AG09319 (cell line): ENCODE measurements at places on chromosomes 12 and 14.

- no peak for DNase-seq
Measured at GRCh38 chr12:87612996-87613395, 416.2 kb downstream of the C12orf50 start.

GRCh38 chr14:61051051-61051450 lies 70.0 kb downstream of the SLC38A6 start:
- DNase-seq, result no peak

DNA sequence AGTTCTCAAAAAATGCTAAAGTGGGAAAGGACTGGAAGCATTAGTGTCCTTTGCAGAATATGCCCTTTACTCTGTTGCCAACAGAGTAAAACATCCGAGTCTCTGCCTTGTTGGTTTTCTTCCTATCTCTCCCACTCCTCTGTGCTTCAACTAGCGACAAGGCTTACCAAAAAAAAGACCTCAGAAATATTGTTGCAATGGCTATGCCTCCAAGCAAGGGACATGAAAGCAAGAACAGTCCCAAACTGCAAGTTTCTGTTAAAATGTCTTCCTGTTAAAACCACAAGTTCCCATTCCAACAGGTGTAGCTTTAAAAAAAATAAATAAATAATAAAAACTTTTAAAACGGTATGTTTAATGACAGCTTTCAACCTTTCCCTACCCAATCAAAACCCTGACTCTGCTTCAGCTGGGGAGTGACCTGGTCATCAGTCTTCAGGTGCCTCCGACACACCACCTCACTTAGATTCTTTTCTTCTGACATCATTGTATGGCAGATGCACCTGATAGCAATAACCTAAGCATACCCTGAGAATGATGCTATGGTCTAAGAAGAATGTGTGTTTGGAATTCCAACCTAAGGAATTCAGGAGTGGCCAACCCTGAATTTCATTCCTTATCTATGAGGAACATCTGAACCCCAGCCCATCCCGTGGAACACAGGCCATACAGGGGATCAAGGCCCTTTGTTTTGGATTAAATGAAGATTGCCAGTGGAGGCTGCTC lies 81.0 kb downstream of the RPS29 start:
- DNase-seq, result no peak

DNA sequence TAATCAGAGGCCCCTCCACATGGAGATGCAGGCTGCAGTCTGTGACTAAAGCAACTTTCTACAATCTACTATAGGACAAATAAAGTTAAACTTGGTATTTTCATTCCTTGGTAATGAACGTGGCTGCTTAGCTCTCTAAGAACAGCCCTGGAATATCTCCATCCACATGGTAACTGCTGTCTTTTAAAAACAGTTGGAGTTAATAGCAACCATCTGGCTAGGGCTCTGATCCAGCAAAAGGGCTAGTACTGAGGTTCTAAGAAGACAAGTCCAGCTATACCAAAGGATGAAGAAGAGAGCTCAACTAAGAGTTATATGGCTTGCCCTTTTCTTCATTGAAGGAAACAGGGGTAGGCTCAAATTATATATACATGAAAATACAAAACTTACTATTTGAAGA lies 920.1 kb downstream of the FLRT2 start:
- DNase-seq, result peak; percentile 15

DNA sequence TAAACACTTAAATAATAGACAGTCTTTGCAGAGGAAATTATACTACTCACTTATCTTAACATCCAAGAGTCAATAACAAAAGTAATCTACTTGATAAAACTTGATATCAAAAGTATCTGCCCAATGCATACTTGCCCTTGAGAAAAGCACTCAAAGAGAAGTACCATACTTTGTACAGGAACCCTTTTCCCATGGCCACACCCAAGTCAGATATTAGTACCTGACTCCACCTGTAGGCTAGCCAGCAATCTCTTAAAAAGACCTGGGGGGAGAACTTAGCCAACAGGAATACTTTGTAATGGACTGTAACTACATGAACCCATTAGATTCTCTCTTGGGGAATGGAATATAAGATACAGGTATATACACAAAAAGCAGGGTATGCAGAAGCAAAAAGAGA lies 99.6 kb upstream of the HECTD1 start:
- no peak for DNase-seq

DNA sequence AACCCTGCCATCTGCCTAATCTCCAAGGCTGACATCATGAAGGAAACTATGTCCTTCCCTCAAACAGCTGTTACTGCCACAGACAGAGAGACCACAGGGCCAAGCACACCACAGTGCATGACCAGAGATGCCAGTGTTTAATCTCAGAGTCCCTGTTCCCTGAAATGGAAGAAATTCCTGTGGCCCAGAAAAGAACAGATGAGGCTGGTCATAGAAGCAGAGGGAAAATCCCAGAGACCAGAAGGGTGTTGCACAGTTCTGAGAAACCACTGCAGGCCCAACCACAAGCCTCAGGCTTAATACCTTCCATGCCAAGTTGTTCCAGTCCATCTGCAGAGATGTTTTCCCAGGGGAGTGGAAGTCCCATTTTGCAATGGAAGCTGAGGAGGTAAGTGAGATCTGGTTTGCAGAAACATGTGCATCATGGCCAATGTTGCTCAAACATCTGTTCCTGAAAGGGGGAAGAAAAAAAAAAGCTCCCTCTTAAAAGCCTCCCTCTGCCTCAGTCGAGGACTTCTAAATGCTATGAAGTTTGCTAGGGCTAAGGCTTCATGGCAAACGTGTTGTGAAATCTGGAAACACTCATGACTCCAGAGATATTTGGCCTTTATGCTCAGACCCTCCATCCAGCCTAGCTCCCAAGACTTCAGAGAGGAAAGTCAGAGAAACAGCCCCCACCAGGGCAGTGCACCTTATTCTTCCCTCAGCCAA lies 98.6 kb downstream of the SCARB1 start:
- DNase-seq, result peak; percentile 99

GRCh38 chr14:44412858-44413569 lies 94.1 kb downstream of the FSCB start:
- DNase-seq, result no peak

DNA sequence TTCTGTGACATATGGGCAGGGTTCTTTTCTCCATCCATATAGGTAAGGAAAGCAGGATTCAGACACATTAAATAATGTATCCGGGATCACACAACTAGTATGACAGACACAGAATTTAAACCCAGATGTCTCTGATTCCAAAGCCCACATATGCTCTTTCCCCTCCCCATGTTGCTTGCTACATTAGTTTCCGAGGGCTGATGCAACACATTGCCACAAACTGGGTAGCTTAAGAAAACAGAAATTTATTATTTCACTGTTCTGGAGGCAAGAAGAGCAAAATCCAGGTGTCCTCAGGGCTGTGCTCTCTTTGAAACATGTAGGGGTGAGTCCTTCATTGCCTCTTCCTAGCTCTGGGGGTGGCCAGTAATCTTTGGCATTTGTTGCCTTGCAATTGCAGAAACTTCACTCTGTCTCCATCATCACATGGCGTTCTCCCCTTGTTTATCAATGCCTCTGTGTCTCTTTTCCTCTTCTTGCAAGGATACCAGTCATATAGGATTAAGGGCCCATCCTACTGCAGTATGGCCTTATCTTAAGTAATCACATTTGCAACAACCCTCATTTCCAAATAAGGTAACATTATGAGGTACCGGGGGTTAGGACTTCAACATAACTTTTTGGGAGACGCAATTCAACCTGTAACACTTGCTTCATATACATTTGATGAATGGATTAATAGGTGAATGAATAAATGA lies 83.0 kb upstream of the CCND2 start:
- DNase-seq, result no peak

DNA sequence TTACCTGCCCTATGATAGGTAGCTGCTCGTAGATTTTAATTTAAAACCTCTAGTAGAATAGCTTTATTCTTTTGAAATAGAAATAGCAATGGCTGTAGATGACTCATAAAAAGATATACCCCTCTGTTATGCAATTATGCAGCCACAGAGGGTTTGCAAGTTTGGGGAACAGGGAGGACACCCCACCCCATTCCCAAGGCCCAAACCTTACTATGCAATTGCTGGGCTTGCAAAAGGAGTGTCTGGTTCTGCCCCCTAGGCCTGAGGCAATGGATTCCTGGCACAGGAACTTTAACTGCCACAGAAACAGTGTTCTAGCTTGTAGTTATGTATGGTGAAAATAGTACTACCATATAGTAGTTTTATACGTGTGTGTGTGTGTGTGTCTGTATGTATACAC lies 403.3 kb downstream of the ADAMTS20 start:
- no peak for DNase-seq

DNA sequence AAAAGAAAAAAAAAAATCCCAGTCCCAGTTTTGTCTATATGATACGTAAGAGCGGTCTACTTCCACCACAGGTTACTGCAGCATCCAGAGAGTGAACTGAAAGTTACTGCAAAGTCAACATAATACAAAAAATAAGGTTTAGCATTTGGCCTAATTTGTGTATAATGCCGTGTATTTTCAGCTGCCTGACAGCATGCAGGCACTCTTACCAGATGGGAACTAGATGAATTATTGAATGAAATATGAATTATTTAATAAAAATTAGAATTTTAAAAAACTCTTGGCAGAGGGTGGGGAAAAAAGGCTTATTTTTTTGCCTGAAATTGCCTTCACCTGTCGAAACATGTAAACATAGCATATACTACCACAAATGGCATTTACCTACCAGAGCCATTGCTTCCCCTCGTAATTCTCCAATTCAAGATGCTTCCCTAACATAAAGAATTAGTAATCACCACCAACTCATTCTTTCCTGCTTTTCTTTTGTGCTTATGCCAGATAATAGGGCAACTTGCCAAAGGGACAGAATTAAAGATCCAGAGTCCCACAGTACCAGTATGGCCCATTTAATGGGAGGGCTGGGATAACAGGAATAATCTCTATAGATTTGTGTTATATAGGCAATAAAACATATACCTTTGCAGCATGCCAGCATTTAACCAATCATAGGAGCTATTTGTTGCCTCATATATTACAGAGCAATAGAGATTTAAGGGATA lies 31.1 kb downstream of the ATF7 start:
- no peak for DNase-seq

- DNase-seq, result no peak
Measured at GRCh38 chr12:1595026-1595561, 713 bp upstream of the FBXL14 start.

DNA sequence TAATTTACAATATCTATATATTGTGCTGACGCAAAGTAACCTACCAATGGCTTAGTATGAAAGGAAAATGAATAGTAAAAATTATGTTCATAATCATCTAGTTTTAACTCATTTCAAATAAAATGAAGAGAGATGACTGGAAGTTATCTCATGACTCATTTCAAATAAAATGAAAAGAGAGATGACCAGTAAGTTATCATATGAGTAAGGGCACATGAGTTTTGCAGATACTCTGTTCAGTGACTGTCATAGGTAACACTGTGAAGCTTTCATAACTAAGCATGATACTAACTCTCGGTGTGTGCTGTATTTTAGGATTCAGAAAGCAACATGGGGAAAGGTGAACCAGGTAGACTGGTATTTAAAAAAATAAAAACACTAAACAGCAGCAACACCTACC lies 364.5 kb upstream of the DIO2 start:
- DNase-seq, result no peak

DNA sequence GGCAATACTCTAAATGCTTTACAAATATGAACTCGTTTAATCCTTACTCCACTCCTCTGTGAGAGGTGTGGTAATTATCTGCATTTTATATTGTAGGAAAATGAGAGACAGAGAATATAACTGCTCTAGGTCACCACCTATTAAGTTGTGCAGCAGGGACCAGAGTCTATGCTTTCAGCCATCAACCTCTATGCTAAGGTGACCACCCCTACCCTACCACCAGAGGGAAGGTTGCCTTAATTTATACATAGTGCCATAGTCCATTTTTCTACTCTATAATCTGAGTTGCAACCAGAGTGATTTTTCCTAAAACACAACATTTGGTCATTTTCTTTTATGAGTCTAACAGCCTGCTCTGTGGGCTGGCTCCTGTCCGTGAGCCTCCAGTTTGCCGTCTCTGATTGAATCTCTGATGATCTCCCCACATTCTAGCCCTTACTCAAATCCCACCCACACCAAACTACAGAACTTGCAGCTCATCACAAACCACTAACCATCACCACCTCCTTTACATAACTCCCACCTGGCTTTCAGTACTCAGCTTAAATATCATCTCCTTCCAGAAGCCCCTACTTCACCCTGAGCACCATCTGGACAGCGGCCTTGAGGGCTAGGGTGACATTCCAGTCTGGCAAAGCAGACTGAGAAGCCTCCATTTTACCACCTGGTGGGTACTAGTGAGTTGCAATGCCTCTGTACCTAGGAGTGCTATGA lies 126.6 kb downstream of the PPM1H start:
- no peak for DNase-seq

DNA sequence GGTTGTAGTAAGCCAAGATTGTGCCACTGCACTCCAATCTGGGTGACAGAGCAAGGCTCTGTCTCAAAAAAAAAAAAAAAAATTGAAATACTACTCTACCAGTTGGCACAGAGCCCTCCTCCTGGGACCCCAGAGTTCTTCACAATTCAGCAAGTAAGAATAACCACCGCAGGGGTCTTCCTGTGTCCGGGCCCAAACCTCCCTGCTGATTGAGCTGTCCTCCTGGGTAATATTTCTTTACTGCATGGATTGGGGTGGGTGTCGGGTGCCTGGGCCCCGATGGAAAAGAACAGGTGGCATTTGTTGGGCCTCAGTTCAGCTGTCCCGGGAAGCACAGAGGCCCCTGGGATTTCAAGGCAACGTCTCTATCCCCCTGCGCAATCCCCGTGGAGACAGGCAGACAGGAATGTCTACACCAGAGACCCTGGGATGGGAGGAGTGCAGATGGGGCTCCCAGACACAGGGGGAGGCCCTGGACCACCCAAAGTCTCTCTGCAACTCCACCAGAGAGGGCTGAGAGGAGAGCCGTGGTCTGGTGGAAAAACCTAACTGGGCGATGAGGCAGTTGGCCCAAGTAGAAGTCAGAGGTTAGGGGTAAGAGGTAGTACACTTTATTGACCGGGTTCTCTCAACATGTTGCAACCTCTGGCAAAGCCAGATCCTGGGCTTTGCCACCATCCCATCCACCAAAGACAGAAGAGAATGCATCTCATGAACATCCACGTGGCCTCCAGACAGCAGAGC lies 32.7 kb upstream of the VPS37B start:
- no peak for DNase-seq

GRCh38 chr12:66495709-66496108 lies 183.2 kb downstream of the GRIP1 start:
- no peak for DNase-seq

GRCh38 chr12:12349711-12350665 lies at the start of gene MANSC1:
TSS of gene MANSC1 (minus strand) at chr12:12350242. CDS start at chr12:12343314, 6,928 bp downstream.
- no peak for DNase-seq

- DNase-seq, result no peak
Measured at GRCh38 chr12:96471368-96472050, 17.9 kb upstream of the CFAP54 start.

GRCh38 chr12:10406725-10407124 lies 2.8 kb downstream of the KLRC4 start:
- no peak for DNase-seq
